ENCODE measurements at places on chromosomes 1 and 21.

GRCh38 chr21:14838400-14838799 lies 226.4 kb downstream of the NRIP1 start:
- DNase-seq = no peak

GRCh38 chr21:34520764-34521508 lies 8.9 kb upstream of the KCNE1 start:
- DNase-seq = no peak

DNA sequence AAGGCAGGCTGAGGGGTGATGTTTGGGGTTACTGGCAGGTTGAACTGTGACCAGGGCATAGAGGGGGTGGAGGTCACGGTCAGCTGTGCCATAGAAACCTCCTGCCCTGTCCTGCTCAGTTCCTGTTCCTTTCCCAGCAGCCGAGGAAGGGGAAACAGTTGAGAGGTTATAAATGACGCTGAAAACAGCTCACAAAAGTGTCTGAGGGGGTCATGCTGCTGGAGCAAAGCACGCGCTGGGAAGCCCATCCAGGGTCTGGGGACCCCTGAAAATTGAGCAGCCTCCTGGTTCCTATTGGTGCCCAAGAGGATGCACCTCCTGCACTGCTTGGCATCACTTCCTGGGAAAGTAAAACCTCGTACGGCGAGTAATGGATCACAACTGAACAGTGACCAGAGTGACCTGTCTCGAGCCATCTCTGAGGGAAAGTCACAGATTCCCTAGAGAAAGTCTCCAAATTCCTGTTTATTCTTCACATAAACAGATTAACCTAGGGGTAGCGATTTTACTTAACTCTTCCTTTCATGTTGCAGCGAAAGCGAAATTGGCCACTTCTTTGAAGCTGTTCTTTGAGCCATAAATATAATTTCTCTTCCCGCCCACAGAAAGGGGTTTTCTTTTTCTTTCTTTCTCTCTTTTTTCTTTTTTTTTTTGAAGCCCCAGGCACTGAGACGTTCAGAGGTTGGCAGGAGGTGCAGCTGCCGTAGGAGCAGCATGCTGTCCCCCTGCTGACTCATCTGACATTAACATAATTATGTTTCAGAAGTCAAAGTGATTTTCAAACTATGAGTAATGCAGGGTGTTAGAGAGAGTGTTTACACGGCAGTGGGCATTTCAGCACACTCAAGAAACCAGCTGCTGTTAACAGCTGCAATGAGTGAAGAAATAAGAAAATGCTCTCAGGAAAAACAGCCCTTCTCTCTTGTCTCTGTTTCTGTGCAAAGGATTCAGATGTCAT lies 41.8 kb upstream of the ATF3 start:
- peak; percentile 43 for DNase-seq

DNA sequence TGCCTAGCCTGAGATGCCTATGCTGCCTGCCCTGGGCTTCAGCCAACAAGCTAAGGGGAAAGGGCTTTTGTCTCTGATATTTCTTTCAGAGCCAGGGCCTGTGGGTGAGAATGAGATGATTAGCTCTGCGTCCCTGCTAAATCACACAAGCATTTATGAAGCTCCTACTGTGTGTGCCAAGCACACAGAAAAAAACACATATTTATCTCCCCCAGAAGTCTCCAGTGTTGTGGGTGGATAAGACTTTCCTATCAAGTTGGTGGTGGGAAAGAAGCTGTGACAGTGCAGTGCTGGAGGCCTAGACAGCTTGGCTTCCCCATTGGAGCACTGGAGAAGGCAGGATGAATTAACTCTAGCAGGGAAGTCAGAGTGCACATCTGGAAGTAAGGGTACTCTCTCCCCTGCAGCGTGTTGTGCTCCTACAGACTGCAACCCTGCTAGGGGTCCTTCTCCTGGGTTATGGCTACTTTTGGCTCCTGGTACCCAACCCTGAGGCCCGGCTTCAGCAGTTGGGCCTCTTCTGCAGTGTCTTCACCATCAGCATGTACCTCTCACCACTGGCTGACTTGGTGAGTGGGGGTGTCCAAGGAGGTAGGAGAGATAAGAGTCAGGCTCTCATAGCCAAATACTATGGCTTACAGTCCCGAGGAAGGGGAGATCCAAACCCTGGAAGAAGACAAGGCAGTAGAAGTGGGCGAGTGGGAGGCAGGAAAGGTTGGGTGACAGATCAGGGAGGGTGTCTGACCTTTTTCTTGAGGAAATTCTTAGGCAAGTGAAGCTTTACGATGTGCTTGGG lies 1.7 kb downstream of the SLC50A1 start:
- no peak for DNase-seq

DNA sequence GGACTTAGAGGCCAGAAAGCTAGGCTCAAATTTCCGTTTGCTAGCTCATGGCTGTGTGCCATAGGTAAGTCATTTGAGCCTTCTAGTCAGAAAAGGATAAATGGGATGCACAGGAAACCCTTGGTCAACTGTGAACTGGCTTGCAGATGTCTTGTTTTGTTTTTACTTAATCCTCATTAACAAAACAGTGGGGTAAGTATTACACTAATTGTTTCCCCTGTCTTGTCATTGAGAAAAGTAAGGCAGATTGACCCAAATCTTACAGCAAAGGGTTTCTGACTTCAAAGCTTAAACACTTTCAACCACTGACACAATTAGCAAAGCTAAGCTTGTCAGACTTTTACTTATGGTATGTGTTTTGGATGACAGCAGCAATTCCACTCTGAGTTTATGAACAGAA lies 291.3 kb downstream of the NTNG1 start:
- DNase-seq = no peak

GRCh38 chr1:107771377-107771776 lies 193.6 kb downstream of the VAV3 start:
- DNase-seq = no peak

DNA sequence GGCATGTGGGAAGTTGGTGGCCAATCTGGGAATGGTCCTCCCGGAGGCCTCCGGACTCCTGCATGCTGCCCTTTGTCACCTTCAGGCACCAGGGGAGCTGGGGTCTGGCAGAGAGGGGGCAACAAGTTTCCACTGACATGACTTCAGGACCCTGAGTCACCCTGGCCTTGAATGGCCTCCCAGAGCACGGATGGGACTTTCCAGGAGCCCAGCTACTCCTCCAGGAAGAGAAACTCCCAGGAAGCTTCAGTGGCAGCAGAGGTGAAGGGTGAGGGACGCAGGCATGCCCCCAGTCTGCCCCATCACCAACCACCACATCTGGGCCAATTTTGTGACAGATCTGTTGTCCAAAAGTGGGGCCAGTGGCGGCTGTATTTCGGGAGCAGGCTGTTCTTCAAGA lies 55.9 kb upstream of the WASF2 start:
- DNase-seq = no peak

DNA sequence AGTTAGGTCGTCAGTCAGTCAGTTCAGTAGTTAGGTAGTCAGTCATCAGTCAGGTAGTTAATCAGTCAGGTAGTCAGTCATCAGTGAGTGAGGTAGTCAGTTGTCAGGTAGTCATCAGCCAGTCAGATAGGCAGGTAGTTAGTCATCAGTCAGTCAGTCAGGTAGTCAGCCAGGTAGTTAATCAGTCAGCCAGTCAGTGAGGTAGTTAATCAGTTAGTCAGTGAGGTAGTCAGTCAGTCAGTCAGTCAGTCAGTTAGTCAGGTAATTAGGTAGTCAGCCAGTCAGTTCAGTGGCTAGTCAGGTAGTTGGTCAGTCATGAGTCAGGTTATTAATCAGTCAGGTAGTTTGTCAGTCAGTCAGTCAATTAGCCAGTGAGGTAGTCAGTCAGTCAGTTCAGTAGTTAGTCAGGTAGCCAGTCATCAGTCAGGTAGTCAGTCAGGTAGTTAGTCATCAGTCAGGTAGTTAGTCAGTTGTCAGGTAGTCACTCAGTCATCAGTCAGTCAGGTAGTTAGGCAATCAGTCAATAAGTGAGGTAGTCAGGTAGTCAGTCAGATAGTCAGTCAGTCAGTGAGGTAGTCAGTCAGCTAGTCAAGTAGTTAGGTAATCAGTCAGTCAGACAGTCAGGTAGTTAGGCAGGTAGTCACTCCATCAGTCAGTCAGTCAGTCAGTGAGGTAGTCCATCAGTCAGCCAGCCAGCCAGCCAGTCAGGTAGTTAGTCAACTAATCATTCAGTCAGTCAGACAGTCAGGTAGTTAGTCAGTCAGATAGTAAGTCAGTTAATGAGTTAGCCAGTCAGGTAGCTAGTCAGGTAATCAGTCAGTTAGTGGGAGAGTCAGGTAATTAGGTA lies 16.2 kb downstream of the KRTAP10-1 start:
- DNase-seq = no peak

DNA sequence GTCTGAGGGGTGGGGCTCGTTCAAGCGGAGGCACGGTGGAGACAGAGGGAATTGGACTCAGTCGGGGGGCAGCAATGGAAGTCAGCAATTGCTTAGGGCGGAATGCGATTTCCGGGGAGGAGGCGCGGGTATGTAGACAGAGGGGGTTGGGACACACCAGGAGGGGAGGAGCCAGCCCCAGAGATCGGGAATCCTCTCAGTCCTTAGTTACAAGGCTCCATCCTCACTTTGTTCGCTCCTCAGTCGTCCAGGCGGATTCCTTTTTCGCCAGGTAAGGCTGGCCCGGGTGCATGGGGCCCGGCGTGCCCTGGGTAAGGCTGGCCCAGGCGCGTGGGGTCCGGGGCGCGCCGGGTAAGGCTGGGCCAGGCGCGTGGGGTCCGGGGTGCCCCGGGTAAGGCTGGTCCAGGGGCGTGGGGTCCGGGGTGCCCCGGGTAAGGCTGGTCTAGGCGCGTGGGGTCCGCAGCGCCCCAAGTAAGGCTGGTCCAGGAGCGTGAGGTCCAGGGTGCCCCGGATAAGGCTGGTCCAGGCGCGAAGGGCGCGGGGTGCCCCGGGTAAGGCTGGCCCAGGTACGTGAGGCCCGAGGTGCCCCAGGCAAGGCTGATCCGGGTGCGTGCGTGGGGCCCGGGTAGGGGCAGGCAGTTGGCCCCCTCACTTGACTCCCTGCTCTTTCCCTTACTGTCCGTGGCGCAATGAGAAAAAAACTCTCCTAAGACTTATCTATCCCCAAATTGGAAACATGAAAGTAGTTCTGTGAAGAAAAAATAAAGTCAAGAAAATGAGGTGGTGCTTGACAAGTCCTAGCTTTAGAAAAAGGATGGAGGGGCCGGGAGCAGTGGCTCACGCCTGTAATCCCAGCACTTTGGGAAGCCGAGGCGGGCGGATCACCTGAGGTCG lies at the start of gene L1TD1:
Gene L1TD1, plus strand, starts transcription at position 199 of the 894 bp plus-strand sequence. CDS start 11,780 bp downstream, outside the sequence.
- DNase-seq = no peak

GRCh38 chr21:32782698-32783097 lies 11.1 kb upstream of the PAXBP1 start:
- no peak for DNase-seq

DNA sequence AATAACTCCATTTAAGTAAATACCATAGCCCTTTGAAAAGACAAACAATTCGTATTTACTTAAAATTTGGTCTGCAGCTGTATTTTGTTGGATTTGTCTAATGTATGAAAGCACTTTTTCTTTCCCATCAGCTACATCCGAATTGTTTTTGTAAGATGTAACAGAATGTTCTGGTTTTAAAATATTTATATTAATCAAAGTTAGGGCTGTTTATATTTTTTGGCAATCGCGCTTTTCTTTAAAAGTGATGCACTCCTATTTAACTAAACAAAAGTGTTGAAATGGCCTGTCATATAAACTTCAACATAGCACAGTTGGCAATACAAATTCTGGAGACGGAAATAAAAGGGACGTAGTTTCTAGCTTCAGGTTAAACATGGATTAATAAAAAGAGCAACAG lies 216.3 kb upstream of the ADGRL2 start:
- DNase-seq = no peak

DNA sequence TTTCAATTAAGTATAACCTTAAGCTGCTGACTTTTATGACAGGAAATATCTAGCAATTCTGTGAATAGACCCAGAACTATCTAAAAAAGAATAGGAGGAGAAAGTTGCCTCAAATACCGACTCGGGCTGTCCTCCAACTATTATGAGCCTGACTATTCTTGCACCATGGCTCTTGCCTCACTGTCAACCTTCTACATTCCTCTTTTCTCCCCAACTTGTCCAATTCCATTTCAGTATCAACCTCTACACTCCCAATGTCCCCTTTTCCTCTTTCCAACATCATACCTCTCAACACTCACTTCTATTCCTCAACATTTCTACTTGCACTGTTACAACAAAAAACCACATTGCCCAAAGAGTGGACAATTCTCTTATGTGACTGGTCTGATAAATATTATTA lies 2.3 kb downstream of the ZZZ3 start:
- no peak for DNase-seq

DNA sequence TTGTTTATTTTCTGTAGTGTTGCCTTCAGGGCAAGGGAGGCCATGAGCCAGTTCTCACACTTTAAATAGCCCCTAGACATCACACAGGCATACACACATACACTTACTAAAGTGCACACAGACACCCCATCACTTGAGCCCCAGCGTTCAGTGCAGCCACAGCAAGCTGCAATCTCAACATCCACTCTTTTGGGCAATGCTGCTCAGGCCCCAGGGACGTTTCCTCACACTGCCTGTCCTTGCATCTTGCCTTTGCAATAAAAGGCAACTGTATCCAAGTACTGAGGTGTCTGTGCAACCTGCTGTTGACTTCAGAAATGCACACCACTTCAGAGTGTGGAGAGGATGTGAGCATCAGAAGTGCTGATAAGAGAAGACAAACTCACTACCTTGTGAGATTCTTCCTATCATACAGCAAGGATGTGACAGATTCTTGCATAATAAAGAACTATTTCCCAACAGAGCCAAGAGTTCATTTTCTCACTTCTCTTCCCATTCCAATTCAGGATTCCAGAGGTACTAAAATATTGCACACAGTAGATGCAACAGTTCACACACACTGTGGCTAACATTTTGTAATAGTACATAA lies 36.2 kb downstream of the IRF2BP2 start:
- no peak for DNase-seq

- DNase-seq = no peak
These were observed 22.6 kb downstream of the IFNGR2 start for GRCh38 chr21:33425825-33426224.

DNA sequence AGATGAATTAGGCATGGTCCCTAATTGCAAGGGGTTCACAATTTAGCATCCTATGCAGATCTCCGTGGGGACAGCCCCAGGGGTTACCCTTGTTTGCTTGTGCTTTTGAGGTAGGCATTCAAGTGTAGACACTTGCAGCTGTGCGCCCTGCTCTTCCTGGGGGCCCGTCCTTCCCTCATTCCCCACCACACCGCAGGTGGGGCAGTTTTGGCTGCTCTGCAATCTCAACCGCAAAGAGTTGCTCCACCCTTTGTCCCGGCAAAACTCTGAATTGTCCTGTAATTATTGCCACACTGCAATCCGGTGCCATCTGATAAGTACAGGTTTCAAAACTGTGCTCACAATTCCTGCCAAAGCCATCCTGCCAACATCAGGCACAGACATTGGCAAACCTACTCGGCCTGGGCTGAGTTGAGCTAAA lies 65.4 kb upstream of the LYST start:
- no peak for DNase-seq

- no peak for DNase-seq
These were observed 14.0 kb upstream of the DISC1 start for GRCh38 chr1:231612393-231613089.

- no peak for DNase-seq
These were observed 15.2 kb upstream of the GPR153 start for GRCh38 chr1:6275826-6276782.

GRCh38 chr1:160428053-160428452 lies 27.7 kb downstream of the VANGL2 start:
- no peak for DNase-seq
